ENCODE measurements at places on chromosomes 4 and X.

DNA sequence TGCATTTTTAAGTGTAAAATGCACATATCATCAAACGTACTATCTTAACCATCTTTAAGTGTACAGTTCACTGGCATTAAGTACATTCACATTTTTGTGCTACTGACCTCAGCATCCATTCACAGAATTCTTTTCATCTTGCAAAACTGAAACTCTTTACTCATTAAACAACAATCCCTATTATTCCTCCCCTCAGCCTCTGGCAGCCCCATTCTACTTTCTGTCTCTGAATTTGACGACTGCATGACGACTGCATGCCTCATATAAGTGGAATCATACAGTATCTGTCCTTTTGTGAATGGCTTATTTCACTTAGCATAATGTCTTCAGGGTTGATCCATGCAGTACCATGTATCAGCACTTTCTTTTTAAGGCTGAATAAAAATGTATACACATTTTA lies 38.7 kb downstream of the CNKSR2 start:
- DNase-seq: no peak

DNA sequence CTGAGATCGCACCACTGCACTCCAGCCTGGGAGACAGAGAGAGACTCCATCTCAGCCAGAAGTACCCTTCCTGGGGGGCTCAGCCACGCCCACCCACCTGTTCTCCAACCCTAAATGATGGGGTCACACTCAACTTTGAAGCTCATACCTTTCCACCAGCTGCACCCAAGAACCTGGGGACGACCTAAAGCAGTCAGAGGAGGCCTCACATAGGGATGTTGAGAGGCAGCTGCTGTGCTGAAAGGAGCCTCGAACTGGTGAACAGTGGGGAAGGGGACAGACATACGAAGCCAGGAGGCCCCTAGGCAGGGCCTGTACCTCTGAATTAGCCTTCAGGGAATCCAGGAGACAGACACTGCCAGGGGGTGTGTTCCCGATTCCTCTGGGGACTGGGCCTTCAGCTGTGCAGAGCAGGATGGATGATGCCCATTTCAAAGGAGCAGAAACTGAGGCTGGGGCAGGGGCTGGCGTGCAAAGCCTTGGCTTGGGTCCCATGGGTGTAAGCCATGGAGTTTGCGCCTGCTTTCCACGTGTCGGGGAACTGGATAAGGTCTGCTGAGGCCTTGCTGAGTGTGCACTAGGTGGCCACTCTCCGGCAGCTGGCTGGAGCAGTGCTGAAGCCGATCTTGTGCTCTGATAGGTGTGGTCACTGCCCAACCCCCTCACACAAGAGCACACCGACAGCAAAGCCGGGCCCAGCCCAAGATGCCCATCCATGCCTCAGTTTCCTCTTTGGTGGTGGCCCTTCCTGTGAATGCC lies 130.8 kb downstream of the CPZ start:
- DNase-seq: no peak

DNA sequence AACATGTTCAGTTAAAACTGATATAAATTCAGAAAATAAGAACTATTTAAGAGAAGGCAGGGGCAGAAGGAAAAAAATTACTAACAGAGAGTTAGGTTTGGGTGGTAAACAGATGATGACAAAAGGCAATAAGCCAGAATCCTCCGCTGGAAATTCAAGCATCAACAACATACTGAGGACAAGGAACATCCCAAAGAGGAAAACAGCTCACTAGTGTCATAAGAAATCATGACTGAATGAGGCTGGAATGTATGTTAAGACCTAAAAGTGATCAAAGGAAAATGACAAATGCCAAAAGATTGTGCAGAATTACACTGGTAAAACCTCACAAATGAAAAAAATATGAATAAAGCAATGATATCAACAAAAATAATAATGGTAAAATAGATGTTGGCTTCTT lies 88.4 kb downstream of the WDFY3 start:
- no peak for DNase-seq

GRCh38 chr4:156962528-156962974 lies 9.0 kb downstream of the PDGFC start:
- DNase-seq: no peak

DNA sequence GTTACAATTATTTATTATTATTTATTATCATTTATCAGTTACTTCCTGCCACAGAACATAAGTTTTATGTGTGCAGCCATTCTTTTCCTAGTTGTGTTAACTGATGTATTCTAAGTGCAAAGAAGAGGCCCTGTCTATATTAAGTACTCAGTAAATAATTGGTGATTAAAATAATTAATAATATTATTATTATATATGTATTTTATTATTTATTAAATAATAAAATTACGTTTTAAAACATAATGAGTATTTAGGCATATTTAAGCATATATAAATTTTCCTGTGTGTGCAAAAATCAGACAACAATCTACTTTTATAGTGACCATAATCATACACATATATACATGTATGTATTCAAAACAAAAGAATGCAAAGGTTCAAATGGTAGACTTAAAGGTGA lies 1871.6 kb upstream of the IGFBP7 start:
- no peak for DNase-seq
